ENCODE measurements at places on chromosomes 1 and 21. TPM values are rescaled to one million over a fixed set of nuclear protein-coding genes. Genes with fewer than 3 reads are reported as not detected.

DNA sequence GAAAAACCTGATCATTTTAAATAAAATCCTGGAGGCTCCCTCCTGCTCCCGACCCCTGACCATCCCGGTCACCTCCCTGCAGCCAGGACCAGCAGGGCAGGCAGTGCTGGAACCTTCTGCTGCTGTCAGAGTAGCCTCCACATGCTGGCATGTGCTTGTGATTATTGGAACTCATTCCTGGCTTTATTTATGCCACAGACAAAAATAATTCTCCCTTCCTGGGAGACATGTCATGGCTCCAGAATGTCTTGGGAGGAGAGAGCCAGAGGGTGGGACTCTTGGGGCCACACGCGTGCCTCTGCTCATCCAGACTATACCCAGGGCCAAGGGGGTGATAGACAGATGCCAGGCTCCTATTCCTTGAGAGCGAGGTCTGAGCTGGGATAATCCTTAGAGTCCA is 183.6 kb upstream of the RAB4A start:
- DNase-seq: no peak

- no peak for DNase-seq
Observed at GRCh38 chr1:150441121-150441520, 46.1 kb upstream of the TARS2 start.

MMEL1 gene
- 0.47 TPM for total RNA-seq

RGSL1 gene
- total RNA-seq: not detected

CA6 gene
- not detected for total RNA-seq

KLHDC9 gene
- 5.7 TPM for total RNA-seq

GRCh38 chr1:86998280-86998679 is 83.8 kb downstream of the HS2ST1 start:
- no peak for DNase-seq

GRCh38 chr1:154999571-155000410 is 2.8 kb upstream of the ZBTB7B start:
- no peak for DNase-seq

PEAR1 gene
- total RNA-seq: 7.2 TPM

- DNase-seq: peak; percentile 55
Observed at GRCh38 chr1:165828103-165828668, 772 bp downstream of the UCK2 start.

GUK1 gene
- total RNA-seq: 153 TPM

DNA sequence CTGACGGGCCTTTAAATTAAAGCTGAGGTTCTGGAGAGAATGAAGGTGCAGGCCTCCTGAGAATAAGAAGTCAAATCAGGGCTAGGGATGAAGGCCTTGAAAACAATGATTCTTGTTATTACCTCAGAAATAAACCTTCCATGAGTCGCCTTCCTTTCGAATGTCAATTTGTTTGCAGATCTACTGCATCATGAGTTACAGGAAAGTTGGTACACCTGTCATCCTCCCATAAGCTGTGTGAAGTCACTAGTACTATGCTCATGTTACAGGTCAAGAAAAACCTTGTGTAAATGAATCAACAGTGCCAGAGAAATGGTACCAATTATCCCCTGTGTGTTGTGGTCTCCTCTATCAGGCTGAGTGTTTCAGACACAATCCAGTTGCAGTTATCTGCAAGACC is 281.2 kb upstream of the PLXNA2 start:
- no peak for DNase-seq

DNA sequence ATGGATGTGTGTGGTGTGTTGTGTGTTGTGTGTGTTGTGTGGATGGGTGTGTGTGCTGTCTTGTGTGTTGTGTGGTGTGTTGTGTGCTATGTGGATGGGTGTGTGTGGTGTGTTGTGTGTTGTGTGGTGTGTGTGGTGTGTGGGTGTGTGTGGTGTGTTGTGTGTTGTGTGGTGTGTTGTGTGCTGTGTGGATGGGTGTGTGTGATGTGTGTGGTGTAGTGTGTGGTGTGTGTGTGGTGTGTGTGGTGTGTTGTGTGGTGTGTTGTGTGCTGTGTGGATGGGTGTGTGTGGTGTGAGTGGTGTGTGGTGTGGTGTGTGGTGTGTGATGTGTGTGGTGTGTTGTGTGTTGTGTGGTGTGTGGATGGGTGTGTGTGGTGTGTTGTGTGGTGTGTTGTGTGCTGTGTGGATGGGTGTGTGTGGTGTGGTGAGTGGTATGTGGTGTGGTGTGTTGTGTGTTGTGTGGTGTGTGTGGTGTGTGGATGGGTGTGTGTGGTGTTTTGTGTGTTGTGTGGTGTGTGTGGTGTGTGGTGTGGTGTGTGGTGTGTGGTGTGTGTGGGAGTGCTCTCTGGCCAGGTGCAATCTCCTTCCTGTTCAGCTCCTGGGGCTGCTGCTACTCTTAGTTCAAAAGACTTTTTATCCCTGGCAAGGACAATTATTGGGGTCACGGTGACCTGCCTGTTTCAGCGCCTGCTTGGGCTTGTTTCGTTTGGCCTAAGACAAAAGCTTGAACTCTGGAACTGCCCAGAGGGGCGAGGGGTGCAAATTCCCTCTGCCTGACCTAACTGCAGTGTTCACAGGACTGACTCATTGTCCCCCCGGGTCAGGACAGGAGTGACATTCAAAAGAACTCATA is 101.1 kb downstream of the UBIAD1 start:
- no peak for DNase-seq

GRCh38 chr1:38740487-38740886 is 119.1 kb downstream of the RRAGC start:
- no peak for DNase-seq

GRCh38 chr1:197911111-197911856 is 5.9 kb upstream of the LHX9 start:
- no peak for DNase-seq

DNA sequence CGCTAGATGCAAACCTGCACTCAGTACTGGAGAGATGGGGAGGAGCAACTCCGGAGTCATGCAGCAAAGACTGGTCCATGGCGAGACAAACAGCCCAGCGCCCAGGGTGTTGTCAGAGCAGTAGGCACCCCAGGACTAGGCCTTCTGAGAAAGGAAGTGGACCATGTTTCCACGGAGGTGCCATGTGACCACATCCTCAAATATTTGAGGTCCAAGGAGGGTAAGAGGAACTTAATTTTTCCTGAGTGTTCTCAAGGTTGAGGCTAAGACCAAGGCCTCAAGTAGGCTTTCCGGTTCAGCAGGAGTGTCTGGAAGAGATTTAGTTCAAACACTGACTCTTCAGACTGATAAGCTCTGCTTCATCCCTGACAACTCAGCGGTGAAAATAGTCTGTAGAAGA is 186.2 kb downstream of the RHOU start:
- DNase-seq: peak; percentile 41

- no peak for DNase-seq
Observed at GRCh38 chr1:43153443-43153842, 18.6 kb downstream of the EBNA1BP2 start.

DNA sequence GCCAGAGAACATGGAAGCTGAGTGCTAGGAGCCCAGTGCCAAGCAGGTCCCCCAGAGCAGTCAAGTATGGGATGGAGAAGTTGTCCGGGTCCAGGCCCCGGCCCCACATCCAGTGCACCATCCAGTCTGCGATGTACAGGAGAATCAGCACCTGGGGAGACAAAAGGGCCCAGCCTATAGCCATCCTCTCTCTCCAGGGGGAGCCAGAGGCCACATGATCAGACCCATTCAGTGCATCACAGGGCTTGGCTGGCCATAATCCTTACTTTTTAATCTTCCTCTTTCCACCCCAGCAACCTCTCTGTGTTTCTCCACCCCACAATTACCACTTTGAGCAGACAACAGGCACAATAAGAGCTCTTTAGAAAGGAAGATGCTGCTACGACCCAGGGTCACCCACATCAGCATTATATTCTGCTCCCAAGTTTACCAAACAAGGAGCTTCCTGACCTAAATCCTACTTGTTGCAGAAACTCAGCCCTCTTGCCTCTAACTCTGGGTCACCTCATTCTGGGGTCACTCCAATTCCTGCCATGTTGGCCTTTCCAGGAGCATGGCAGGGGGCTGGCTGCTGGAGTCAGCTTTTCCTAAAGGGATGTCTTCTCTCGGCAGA is 16.4 kb upstream of the RAB29 start:
- peak; percentile 63 for DNase-seq

- peak; percentile 76 for DNase-seq
Observed at GRCh38 chr1:212915245-212916091, 34.9 kb upstream of the VASH2 start.

LCE3D gene
- total RNA-seq: not detected

DNA sequence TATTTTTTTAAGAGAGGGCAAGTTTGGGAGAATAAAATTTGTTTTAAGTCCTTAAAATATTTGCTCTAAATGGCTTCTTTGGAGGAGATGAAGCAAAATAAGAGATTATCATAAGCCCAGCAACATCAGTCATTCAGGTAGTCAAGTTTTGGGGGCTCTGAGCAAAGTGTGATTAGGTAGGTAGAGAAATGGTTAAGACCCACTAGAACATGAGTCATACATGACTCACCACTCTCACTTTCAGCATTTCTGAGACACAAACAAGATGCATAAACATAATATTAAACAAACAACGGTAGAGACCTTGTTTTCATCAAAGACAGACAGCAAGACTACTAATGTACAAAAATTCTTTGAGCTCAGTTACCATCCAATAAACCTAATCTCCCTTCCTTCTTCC is 272.2 kb downstream of the LMO4 start:
- DNase-seq: no peak

LRRC38 gene
- total RNA-seq: 0.09 TPM

GRCh38 chr1:151294742-151295462 is 12.8 kb downstream of the ZNF687 start:
- DNase-seq: no peak

DNA sequence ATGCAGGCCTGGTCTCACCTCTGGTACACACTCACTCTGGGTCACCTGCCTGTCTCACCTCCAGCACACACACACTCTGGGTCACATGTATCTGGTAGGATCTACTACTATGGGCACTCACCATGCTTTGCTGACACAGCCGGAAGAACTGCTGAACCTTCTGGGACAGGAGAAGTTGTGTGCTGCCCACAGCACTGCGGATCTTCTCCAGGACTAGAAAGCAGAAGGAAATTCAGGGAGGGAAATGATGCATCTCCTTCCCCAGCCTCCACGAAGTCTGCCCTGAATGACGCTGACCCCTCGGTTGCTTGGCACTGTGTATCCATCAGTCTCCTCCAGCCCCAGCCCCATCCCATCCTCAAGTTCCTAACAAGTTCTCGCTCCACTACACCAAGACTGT is 7.9 kb upstream of the SMIM12 start:
- no peak for DNase-seq

- DNase-seq: peak; percentile 31
Observed at GRCh38 chr1:40143891-40144575, 17.2 kb upstream of the RLF start.

DNA sequence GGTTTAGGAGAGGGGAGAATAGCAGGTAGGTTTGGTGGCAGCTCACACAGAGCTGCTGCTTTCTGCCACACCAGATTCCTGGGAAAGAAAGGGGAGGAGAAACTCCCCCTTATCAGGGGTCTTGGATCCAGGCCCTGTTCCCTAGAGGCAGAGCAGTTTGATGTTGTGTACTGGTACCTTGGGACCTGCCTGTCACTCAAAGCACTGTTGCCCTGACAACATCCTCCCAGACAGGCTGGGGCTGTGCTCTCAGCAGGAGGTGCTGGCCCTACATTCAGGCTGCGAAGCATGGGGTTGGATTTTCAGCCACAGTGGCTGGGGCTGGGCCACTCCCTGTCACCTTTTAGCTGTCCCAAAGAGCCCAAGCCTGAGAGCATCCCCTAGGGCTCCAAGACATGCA is 188.0 kb downstream of the GRIK3 start:
- no peak for DNase-seq

DNA sequence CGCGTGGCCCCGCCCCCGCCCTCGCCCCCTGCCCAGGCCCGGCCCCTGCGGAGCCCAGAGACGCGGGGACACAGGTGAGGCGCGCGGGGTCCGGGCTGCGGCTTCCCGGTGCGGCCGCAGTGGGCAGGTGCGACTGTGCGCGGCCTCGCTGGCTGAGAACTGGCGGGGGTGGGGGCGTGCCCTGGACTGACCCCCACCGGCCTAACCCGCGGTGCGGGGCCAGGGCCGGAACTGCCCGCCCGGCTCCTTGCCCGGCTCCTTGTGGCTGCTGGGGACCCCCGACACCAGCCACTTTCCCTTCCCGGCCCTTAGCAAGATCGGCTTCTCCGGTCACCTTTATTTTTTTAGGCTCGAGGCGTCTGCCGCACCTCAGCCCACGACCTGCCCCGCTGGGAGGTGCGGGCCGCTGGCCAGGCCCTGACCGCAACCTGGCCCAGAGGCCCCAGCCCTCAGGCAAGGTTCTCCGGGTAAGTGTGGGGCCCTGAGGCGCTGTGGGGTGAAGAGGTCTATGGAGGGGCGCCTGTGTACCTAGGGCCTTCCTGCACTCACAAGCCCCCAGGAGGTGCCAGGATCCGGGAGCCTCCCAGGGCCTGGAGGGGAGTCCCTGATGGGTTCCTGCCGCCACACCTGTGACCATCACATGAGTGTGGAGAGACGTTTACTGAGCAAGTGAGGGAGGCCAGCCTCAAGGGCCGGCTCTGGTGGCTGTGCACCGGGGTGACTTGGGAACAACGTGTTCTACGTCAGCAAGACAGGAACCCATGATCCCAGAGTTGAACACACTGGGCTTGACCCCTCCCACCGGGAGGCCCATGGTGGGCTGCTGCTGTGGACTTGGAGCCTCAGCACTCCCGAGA is at the start of gene SMIM1:
SMIM1 (plus strand) TSS at position 35 of the 857 bp plus-strand sequence. CDS start 2,625 bp downstream, outside the sequence.
- DNase-seq: no peak

MYBPH gene
- total RNA-seq: not detected

- DNase-seq: no peak
Observed at GRCh38 chr1:186760446-186760845, 68.3 kb upstream of the PLA2G4A start.

- no peak for DNase-seq
Observed at GRCh38 chr1:14810595-14811361, 212.3 kb downstream of the KAZN start.
